Activated CD4-positive, alpha-beta T cell treated with anti-CD3 and anti-CD28 coated beads for 48 hours (primary cell): ENCODE measurements at places on chromosomes 3 and 15.

DNA sequence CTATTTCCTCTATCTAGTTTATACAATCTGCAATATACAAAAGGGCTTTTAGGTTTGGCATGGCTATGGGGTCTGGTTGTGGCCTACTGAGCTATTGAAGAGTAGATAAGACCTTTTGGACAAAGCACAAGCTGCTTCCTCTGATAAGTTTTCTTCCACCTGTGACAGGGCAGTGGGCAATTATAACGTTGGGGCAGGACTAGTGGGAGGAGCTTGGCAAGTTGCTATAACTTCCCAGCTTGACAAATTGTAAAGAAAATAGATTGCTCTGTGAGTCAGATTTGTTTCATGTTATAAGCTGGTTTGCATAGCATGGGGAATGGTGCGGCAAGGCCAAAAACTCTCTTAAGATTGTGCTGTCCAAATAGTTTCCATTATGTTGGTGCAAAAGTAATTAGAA lies 64.9 kb downstream of the SLC7A14 start:
- no peak for DNase-seq

DNA sequence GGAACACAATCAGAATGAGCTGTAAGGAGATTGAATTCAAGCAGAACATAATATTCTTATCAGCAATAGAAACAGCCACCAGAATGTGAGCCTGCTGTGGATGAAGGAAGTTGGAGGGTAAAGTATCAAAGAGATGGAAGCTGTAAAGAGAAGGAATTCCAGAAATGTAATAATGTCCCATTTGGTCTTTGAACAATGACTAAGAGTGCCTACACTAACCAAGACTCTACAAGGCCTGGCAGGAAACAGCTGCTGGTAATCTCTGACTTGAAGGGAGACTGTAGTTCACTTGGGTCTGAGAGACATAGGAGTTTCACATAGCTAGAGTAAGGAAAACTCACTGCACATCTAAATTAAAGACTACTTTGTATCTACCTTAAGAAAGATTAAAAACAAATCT lies 1176.0 kb upstream of the ALCAM start:
- no peak for DNase-seq

DNA sequence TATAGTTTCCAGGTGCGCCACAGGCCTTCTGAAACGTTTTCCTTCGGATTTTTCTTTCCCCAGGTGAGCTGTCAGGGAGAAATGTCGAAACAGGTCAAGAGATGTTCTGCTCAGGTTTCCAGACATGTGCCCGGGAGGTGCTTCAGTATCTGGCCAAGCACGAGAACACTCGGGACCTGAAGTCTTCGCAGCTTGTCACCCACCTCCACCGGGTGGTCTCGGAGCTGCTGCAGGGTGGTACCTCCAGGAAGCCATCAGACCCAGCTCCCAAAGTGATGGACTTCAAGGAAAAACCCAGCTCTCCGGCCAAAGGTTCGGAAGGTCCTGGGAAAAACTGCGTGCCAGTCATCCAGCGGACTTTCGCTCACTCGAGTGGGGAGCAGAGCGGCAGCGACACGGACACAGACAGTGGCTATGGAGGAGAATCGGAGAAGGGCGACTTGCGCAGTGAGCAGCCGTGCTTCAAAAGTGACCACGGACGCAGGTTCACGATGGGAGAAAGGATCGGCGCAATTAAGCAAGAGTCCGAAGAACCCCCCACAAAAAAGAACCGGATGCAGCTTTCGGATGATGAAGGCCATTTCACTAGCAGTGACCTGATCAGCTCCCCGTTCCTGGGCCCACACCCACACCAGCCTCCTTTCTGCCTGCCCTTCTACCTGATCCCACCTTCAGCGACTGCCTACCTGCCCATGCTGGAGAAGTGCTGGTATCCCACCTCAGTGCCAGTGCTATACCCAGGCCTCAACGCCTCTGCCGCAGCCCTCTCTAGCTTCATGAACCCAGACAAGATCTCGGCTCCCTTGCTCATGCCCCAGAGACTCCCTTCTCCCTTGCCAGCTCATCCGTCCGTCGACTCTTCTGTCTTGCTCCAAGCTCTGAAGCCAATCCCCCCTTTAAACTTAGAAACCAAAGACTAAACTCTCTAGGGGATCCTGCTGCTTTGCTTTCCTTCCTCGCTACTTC lies 3.8 kb downstream of the BHLHE40 start:
- DNase-seq, result no peak

DNA sequence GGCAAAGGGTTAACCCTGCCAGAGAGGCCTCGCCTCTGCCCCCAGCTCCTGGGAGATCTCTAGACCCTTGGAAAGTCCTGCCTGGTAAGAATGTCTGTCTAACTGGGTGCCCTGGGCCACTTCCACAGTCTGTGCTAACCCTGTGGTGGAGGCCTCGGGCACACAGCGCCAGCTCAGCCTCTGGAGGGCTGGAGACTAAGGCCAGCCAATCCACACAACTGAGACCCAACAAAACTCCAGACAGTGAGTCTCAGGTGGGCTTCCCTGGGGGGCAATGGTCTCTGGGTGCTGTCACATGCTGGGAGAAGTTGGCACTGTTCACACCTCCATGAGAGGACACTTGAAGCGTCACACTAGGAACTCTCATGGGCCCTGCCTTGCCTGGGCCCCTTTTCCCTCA lies 19.5 kb downstream of the ZXDC start:
- DNase-seq, result no peak

- DNase-seq, result no peak
Observed at GRCh38 chr3:195080125-195080524, 190.8 kb downstream of the XXYLT1 start.

DNA sequence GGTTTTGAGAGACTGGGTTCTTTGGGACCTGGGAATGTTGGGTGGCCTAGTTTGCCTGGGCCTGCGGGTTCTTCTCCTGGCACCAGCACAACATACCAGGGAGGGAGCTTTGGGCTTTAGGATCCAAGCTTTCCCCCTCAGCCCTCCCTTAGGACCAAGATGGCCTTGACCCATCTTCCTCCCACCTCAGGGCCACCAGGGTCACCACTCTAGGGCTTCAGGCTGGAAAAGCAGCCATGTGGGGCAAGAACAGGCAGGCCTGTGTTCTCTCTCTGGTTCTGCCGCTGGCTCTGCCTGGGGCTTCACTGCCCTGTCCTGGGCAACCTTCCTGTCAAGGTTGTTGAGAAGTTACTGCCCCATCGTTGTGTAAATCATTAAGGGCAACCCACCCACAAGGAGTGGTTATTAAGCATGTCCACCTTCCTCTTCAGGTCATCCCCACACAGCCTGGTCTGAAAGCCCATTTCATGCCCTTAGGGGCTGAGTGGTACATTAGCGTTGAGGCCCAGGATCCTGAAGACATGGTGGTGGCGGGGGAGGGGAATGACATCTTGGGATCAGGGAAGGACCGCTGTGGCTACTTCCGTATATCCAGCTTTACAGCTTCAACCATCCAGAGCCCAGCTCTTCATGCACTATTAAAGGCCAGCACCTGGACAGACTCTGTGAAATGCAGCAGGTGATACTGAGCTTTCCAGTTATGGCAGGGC lies 652 bp downstream of the DUOX1 start:
- DNase-seq, result no peak

DNA sequence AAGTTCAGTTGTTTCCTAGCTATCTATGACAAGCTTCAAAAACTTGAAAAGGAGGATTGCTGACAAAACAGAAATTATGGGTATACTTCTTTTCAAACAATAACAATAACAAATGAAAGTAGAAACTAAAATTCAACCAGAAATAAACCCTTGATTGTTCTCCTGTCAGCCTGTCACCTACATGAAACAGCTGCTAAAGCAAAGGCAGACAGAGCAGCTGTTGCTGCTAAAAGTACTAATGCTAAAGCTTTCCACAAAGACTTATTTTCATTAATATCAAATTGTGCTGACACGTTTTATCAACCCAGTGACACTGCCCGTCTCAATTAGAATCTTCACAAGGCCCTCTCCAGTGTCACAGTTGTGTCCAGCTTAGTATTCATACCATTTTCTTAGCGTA lies 533.2 kb upstream of the GBE1 start:
- DNase-seq, result no peak

GRCh38 chr3:3065876-3066275 lies 44.3 kb downstream of the IL5RA start:
- no peak for DNase-seq

DNA sequence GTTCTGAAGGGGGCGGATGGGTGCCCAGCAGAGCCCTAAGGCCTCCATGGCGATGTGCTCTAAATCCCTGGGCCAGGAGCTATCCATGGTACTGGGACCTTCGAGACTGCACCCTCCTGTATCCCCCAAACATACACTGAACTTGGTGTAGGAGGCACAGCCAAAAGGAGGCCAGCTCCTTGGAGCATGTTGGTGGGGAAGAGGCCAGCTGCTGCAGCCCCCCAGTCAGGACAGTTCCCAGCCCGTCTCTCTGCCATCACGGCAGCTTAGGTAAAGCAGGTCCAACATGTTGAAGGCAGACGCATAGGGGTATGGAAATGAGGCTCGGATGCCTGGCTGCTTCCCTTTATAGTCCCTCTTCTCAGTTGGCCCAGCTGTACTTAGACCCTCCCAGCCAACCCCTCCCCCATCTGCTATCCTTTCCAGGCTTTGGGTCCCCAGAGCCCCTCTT lies 1.8 kb downstream of the CAMKV start:
- peak; percentile 26 for DNase-seq

- DNase-seq, result no peak
Observed at GRCh38 chr3:178915365-178915764, 156.2 kb downstream of the ZMAT3 start.

- no peak for DNase-seq
Observed at GRCh38 chr15:85337425-85338074, 42.9 kb upstream of the AKAP13 start.

DNA sequence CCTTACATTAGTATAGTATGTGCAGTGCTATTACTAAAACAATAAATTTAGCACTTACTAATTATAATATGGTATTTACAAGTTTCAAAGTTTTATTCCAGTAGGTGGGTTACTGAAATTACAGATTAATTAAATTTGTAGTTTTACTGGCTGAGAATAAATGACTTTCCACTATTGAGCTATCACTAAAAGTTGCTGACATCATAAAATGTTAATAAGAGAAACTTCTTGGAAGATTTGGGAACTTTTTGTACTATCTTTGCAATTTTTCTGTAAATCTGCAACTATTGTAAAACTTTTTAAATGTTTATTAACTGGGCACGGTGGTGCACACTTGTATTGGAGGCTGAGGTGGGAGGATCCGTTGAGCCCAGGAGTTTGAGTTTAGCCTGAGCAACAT lies 247.7 kb downstream of the UBE2E2 start:
- no peak for DNase-seq

GRCh38 chr15:99432271-99433025 lies 133.3 kb upstream of the MEF2A start:
- no peak for DNase-seq

DNA sequence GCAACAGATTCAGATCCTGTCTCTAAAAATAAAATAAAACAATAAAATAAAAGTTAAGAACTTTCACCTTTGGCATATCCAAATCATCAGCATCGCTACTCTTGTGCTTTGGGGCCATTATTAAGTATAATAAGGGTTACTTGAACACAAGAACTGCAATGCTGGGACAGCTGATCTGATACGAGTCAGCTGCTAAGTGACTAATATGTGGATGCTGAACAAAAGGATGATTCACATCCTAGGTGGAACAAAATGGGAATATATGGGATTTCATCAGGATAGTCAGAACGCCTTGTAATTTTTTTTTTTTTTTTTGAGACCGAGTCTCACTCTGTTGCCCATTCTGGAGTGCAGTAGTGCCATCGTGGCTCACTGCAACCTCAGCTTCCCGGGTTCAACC lies 29.7 kb downstream of the BUB1B start:
- DNase-seq, result no peak

GRCh38 chr3:107718547-107718946 lies 195.8 kb downstream of the BBX start:
- DNase-seq, result no peak

- DNase-seq, result no peak
Observed at GRCh38 chr3:4778119-4778518, 201.1 kb upstream of the BHLHE40 start.

DNA sequence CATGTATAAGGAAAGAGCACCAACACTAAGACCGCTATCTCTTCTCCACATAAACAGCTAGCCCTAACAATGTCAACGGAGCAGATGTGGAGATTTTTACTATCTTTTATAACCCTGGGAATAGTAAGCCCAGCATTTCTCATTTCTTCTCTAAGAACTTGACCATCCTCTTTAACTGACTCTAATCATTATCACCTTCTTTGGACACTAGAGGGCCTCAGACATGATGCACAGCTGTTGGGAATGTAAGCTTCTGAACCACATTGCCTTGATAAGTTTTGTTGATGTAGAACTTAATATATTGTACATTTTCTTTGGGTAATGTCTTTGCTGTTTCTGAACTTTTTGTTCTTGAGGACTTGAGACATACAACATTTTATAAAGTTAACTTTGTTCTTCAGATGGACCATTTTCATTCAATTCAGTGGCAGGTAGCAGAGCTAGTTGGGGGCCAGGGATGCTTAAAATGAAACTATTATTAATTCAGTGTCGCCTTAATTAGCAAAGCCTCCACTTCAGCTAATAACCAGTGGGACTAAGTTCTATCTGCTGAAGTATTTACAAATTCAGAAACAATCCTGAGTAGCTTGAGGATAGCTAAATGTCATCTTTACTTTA lies 9.6 kb upstream of the TAGLN3 start:
- no peak for DNase-seq

- DNase-seq, result no peak
Observed at GRCh38 chr15:78453447-78453846, 15.4 kb downstream of the IREB2 start.

DNA sequence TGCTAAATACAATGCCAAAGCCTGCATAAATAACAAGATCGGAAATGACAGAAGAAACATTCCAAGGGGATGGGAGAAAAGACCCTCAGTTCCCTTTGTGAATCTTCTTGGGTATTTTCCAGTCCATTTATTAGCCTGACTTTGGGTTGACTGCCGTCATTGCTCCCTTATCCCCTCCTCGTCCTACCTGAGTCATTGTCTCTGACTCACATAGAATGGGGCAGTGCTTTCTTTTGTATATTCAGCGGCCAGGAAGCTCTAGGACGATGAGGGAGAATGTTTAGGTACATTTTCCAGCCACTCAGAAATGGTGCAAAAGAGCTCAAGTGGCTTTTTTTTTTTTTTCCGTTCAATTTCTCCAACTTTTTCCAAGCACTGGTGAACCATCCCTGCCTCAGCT lies 71.6 kb downstream of the KAT2B start:
- no peak for DNase-seq

GRCh38 chr3:95088464-95088863 lies 1025.6 kb downstream of the NSUN3 start:
- no peak for DNase-seq

GRCh38 chr15:74776821-74777768 lies 4.8 kb upstream of the CSK start:
- DNase-seq, result peak; percentile 61

GRCh38 chr15:42728972-42729371 lies 8.0 kb downstream of the CDAN1 start:
- no peak for DNase-seq

DNA sequence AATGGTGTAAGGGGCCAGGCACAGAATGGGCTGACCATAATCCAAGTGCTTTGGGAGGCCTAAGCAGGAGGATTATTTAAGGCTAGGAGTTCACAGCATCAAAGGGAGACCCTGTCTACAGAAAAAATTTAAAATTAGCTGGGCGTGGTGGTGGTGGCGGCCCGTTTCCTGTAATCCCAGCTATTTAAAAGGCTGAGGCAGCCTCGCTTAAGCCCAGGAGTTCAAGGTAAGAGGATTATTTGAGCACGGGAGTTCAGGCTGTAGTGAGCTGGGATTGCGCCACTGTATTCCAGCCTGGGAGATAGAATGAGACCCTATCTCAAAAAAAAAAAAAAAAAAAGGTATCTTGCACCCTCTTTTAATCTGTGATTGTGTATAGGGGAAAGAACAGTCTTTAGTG lies 1.9 kb downstream of the TMA7 start:
- DNase-seq, result no peak
